ENCODE measurements at places on chromosomes 1 and 21.
A peak's percentile ranks its signal among the peaks of the same experiment; 100 is the strongest.

DNA sequence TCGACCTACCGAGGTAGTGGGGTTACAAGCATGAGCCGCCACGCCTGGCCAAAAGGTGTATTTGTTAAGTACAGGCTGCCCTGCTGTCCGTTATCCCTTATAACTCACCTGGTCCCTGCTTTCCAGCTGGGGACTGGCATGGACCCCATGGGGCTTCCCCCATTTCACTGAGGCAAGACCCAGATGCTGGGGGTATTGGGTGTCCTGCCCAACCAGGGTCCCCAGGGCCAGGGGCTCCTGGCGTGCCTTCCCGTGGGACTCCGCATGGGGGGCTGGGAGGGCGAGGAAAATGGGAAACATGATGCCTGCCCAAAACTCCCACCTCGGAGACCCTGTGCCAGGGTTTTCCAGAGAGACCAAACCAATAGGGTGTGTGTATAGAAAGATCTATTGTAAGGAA is 64.4 kb downstream of the FAAP20 start:
- no peak for DNase-seq

GRCh38 chr1:59078070-59078800 is 218.7 kb upstream of the FGGY start:
- no peak for DNase-seq

DNA sequence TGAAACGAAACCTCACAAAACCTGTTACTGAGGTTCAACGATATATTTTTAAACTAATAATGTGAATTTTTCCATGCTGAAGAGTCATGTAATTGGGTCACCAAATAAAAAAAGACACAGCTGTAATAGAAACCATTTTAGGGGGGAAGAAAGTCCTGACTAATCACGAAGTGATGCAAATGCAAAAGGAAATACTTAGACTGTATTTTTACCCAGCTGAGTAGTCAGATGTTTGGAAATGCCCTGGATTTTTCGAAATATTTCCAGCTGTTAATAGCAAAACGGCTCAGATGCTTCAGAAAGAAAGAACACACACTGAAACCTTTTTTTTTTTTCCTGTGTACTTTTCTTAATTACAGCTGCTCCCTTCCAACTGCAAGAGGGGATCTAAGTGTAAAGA is 210.3 kb downstream of the SETD4 start:
- no peak for DNase-seq

DNA sequence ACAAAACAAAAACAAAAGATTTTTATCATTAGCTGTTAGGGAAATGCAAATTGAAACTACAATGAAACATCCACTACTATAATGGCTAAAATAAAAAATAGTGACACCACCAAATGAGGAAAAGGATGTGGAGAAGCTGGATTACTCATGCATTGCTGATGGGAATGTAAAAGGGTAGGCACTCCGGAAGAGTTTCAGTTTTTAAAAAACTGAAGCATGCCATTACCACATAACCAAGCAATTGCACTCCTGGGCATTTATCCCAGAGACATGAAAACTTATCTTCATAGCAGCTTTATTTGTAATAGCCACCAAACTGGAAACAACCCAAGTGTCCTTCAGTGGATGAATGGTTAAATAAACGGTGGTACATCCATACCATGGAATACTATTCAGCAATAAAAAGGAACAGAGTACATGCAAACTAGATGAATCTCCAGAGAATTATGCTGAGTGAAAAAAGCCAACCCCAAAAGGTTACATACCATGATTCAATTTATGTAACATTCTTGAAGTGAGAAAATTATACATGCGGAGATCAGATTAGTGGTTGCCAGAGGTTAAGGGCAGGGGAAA is 14.5 kb upstream of the CFAP298 start:
- DNase-seq: no peak

GRCh38 chr1:167599957-167600581 is 30.0 kb upstream of the RCSD1 start:
- DNase-seq: no peak

GRCh38 chr1:205598841-205599668 is 32.8 kb downstream of the ELK4 start:
- DNase-seq: peak; percentile 39

- no peak for DNase-seq
These were observed 1.6 kb upstream of the SH3BGRL3 start for GRCh38 chr1:26278303-26278702.

DNA sequence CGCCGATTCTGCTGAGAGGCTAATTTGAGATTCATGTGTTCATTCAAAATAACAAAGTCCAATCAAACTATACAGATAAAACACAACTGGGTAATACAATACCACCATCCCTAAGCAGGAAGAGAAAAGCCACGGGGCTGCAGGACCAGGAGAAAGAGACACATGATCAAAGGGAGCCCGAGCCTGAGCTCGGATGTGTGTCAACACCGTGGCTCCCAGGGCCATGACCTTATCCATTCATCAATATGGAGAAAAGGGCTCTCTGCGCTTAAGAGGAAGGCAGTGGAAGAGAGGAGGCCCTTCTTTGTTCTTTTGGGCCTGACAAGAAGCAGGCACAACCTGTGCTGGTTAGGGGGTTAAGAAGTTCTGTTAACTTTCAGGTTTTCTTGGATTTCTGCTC is 56.7 kb downstream of the HUNK start:
- DNase-seq: no peak

DNA sequence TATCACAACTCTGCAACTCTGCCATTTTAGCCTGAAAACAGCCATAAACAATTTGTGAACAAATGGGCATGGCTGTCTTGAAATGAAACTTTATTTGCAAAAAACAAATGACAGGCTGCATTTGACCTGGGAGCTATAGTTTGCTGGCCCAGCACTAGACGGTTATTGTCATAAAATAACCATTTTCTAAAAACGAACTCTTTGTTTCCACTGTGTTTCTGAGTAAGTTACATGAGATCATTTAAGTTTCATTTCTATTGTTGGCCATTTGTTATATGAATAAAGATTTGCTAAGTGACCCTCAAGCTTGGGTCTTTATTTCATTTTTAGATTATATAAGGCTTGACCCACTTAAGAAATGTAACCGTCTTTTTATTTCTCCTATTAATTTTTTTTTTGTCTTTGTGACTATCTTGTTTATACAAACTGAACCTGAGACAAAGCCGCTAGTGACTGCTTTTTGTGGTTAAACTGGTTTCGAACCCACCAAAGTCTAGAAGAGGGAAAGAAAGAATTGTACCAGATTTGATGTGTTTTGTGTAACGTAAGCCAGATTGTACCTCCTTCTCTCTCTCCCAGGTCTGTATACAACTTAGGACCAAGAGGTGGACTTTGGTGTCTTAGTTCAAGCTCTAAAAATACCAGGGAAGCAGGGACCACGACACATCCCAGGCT is 12.9 kb upstream of the KCNJ15 start:
- DNase-seq: no peak

- DNase-seq: no peak
These were observed 73.3 kb upstream of the RALGPS2 start for GRCh38 chr1:178651742-178652141.

DNA sequence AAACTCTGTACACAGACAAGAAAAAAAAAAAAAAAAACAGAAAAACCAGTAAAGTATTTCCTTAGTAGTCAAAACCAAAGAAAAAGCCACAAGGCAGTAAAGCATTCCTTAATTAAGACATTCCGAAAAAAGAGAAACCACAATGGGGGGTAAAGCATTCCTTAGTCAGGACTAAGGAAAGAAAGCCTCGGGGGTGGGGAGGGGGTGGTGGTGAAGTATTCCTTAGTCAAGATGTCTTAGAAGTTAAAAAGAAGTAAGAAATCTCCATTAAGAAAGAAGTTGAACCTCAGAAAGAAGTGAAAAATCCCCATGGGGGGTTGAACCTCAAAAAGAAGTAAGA is 28.2 kb upstream of the FMO1 start:
- DNase-seq: no peak

GRCh38 chr1:230342019-230342418 is 84.1 kb downstream of the PGBD5 start:
- DNase-seq: no peak

DNA sequence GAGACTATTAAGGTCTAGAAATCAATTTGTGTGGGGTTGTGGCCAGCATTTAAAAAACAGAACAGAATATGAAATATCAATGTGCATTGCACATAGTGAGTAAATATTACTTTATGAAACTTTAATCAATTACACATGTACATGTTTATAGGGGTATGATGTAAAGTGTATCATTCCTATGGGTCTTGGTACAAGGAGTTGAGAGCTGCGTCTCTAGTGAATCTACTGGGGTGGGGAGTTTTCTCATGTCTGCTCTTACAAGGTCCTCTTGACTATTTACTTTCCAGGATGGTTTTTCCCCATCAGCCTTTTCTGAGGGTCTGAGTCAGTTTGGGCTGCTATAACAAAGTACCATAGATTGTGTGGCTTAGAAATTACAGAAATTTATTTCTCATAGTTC is 75.8 kb downstream of the BACH1 start:
- DNase-seq: no peak

DNA sequence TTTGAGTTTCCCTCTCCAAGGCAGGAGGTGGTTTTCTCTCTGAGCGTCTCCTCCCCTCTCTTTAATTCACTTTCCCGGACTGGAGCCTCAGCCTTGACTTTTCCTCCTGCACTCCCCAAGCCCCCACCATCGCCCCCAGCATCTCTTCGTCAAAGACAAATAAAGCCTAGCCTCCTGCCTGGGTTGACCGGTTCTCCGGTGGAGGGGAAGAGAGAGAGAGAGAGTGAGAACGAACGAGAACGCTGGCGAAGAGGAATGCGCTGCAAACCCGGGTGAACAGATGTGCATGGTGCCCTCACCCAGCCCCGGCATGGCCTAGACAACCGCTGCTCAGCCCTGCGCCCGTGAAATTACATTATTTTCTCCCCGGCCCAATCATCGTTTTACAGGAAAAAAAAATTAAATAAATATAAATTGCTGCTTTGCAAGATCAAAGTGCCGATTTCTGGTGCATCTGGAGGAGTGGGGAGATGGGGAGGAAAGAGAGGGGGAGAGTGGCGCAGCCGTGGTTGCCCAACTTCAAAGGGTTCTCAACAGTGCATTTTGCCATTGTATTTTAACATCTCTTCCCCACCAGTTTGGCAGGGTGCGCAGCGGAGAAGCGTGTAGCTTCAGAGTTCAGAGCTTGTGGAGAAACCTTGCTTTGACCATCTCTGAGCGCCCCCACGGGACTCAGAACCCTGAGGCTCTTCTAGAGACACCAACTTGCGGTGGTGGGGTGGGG is 11.4 kb upstream of the TBX15 start:
- DNase-seq: no peak

GRCh38 chr1:163186862-163187261 is 15.9 kb downstream of the RGS5 start:
- no peak for DNase-seq

DNA sequence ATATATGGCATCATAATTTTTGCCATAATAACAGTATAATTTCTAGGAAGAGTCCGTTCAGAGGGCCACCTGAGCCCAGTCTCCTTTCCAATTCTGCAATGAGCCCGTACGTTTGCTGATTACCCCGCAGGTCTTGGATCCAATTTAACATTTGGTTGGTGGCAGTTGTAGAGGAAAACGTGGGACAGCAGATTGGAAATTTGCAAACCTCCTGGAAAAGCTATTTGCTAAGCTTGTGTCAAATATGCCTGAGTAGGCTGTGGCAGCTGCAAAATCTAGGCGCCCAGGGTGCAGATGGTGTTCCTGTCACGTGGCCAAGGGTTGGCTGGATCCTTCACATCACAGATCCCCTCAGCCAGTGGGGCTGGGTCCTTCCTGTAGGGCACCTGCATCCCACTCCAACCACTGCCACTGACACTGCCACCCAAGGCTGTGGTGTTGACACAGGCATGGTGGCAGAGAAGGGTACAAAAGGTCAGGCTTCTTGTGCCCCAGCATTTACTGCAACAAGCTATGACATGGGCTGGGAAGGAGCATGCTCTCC is 174.8 kb upstream of the SYT6 start:
- no peak for DNase-seq

GRCh38 chr1:240363315-240363714 is 248.6 kb downstream of the GREM2 start:
- no peak for DNase-seq

GRCh38 chr1:210796421-210796820 is 337.5 kb downstream of the KCNH1 start:
- no peak for DNase-seq

DNA sequence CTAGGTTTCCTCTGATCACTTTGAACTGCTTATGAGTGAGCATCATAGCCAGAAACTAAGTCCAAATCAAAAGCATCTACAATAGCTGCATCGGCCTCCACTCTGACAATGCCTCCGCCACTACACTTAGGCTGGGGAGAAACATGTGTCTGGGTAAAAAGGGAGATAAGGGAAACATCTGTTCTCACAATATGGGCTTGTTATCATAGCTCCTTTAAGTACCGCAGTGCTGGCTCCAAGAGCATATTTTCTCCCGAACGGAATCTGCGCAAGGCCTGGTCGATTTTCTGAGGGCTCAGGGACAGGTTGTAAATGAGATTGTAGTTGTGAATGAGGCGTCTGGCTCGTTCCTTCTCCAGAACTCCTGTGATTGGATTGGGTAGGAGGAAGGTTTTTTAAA is 63.9 kb upstream of the CYP2J2 start:
- no peak for DNase-seq

GRCh38 chr1:224157316-224157715 is 25.7 kb upstream of the DEGS1 start:
- no peak for DNase-seq

DNA sequence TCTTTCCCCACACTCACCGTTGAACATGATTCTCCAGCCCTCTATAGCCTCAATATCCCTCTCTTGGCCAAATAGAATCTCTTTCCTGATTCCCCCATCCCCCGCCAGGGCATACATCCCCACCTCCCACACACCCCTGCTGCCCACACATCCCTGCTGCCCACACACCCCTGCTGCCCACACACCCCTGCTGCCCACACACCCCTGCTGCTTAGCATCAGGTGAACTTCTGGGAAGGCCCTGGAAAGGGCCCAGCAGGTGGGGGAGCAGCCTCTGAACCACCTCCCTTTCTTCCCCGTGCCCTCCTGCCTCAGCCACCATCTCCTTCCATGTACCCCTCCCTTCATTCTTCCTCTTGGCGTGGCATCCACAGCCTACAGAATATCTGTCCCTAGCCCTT is 15.9 kb upstream of the IFNLR1 start:
- no peak for DNase-seq
